ENCODE measurements at places on chromosomes 3 and 15.

GRCh38 chr15:52677593-52678467, 1.4 kb downstream of the ATOSA start:
- peak; percentile 56 for DNase-seq

GRCh38 chr15:38847666-38848065, 283.1 kb upstream of the RASGRP1 start:
- DNase-seq: no peak

- no peak for DNase-seq
Measured at GRCh38 chr3:37693511-37694283, 168.0 kb upstream of the CTDSPL start.

GRCh38 chr3:132503559-132503958, 86.3 kb downstream of the DNAJC13 start:
- DNase-seq: no peak

- no peak for DNase-seq
Measured at GRCh38 chr3:64268926-64269325, 43.7 kb upstream of the PRICKLE2 start.

DNA sequence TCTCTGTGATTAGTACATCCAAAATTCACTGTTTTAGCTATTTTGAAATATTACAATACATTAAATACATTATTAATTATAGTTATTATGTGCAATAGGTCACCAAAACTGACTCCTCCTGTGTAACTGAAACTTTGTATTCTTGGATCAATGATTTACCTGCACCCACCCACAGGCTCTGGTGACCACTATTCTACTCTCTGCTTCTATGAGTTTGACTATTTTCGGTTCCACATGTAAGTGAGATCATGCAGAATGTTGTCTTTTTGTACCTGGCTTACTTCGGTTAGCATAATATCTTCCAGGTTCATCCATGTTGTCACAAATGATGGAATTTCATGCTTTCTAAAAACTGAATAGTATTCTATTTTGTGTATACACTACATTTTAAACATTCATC, 43.8 kb downstream of the SLC2A2 start:
- no peak for DNase-seq

DNA sequence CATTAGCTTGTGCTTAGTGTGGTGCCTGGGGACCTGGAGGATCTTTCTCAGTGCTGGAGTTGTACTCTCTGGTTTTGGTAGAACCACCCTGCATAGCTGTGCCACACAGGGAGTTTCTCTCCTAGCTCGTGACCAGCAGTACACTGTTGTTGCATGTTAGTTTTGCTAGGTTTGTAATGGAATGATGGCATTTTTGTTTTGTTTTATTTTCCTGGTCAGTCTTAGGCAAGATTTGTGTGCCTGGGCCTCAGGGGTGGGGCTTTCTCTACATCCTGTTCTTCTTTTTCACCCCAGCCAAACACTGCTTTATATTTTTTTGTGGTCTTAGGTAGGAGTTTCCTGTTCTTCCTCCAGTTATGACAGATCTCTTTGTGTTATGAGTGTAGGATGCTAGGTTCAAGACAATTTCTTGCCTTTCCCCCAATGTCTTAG, 534.5 kb upstream of the KCNMB2 start:
- DNase-seq: no peak

- no peak for DNase-seq
Measured at GRCh38 chr15:42784705-42785104, 47.8 kb upstream of the CDAN1 start.
